ENCODE measurements at places on chromosomes 12 and 14. TPM values are rescaled to one million over a fixed set of nuclear protein-coding genes. Genes with fewer than 3 reads are reported as not detected.

LMO3 gene
- not detected for total RNA-seq

- DNase-seq: no peak
Observed at GRCh38 chr14:96666088-96666487, 131.1 kb upstream of the VRK1 start.

MDGA2 gene
- not detected for total RNA-seq

GRCh38 chr14:95125221-95125620, 32.1 kb downstream of the DICER1 start:
- DNase-seq: no peak

RTL1 gene
- 0.02 TPM for total RNA-seq

GRCh38 chr12:131378176-131378842, 332.6 kb upstream of the SFSWAP start:
- no peak for DNase-seq

DNA sequence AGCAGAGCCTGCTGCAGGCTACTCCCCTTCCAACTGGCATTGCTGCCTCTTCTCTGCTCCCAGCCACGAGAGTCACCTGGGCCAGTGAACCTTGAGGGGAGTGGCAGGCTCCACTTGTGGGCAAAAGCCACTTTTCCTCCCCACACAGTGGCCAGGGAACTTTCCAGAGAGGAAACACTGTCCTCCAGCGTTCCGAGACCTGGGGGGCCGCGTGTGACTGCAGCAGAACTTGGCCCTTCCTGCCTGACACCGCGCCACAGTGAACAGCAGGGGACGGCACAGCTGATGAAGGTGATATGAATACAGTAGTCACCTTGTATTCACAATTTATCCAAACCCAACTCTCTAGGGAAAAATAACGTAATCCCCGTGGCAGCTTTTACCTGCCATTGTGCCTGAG, 114.9 kb downstream of the PIWIL1 start:
- DNase-seq: no peak

GRCh38 chr12:64059685-64060084, 162.4 kb downstream of the KICS2 start:
- DNase-seq: no peak

DNA sequence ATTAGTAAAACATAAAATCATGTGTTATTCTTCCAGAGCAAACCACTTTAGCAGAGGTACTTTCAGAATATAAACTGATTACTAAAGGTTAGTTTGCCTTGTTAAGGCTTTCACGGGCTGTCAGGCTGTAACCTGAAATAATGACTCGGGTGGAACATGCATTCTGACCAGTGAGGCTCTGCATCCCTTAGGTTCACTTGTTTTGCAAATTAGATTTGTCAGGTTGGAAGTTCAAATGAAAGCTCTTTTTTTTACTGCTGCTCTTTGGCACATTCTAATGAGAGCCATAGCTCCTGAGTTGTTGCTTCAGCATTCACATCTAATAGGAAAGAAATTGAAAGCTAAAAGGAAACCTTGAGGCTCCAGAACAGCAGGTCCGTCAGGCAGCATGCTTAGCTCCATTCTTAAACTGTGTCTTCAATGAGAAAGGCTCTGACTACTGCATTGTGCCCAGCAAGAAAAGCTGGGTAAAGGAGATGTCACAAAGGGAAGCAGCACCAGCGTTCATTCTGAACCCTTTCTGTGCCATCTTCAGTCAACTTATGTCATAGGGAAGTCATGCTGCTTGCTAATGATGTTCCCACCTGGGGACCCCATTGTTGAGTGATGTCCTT, 445.5 kb upstream of the FBXO33 start:
- no peak for DNase-seq

- no peak for DNase-seq
Observed at GRCh38 chr12:88544991-88545980, 35.0 kb downstream of the KITLG start.

- no peak for DNase-seq
Observed at GRCh38 chr12:4957761-4958160, 48.1 kb downstream of the KCNA1 start.

STYK1 gene
- 5.9 TPM for total RNA-seq

DNA sequence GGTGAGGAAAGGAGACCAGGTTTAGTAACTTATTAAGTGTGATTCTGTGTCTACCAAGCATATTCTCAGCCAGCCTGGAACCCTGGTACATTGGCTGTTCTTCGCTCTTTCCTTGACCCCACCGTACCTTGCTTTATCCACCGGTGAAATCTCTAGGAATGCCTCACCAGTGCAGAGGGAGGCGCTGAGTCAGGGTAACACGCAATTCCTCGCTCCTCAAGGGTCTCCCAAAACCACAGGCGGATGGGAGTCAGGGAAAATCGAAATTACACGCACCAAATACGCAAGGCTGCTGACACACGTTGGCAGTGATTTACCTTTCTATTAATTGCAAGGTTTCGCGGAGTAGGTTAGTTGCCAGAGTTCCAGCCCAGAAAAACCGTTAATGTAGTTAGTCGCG, 845 bp downstream of the L3HYPDH start:
- DNase-seq: peak; percentile 78

DNA sequence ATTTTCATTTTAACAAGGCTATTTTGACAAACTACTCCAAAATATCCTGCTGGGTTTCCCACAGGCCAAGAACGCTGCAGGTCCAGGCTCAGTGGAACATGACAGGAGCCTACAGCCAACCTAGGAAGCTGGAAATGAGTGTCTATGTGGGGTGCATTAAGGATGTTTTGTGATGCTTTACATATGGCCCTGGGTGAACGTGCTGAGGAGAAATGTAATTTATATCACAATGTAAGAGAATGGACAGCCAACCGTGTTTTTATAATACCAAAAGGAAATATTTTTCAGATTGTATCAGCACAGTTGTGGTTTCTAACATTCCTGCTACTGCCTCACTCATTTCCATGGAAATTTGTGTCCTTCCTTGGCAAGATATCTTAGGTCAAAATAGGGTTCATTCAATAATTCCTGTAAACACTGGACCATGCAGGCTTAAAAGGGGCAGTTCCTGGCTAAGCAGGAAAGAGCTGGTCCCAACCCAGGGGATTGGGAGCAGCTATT, 51.5 kb downstream of the ST8SIA1 start:
- DNase-seq: peak; percentile 87

DNA sequence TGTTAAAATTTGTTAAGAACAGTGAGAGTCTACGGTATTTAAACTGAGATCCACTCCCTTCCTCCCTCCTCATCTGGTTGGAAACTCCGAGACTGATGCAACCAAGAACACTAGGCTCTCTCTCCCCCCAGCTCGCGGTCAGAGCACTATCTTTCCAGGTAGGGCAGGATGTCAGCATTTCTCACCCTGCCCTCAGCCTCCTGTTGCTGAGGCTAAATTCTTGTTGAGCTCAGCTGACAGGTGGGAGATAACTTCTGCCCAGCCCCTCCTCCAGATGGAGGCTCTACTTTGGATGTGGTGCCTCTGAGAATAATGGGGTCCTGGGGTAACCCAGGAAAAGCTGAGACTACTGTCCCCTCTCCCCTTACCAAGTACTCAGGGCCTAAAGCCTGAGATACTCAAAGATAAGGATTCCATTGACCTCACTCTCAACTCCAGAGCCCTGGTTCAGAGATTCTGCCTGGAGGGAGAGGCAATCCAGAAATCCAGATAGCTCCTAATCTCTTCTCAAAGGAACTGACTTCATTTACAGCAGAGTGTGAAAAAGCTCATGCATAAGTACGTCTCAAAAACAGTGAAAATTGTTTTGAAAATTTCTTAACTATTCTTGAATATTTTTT, 110.1 kb downstream of the EML5 start:
- DNase-seq: no peak

- DNase-seq: no peak
Observed at GRCh38 chr14:68654471-68654941, 138.4 kb downstream of the ZFP36L1 start.

GRCh38 chr12:49664591-49665239, 41.4 kb downstream of the PRPF40B start:
- peak; percentile 75 for DNase-seq

GRCh38 chr14:49512571-49512970, 73.6 kb downstream of the RPS29 start:
- no peak for DNase-seq

- DNase-seq: no peak
Observed at GRCh38 chr12:11953523-11953922, 117.2 kb upstream of the BCL2L14 start.

Data from M059J (cell line).